ENCODE measurements at places on chromosomes 6 and 20.
A peak's percentile ranks its signal among the peaks of the same experiment; 100 is the strongest.

DNA sequence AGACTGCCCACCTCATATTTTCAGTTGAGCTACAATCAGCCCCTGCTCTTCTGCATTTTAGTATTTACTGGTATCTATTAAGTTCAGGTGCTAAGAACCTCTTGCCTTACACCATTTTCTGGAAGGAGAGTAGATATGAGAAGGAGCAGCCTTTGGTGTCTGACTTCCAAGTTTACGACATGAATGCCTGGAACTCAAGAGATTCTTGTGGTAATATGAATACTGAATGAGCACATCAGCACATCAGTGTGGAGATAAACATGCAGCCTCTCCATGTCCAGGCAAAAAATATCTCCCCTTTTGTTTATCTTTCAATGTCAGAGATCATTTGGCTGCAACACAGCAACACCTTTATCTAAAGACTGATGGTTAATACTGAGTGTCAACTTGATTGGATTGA is 65.8 kb upstream of the THEMIS start:
- DNase-seq, result no peak

GRCh38 chr6:22766979-22767378 is 197.6 kb downstream of the HDGFL1 start:
- peak; percentile 53 for DNase-seq

DNA sequence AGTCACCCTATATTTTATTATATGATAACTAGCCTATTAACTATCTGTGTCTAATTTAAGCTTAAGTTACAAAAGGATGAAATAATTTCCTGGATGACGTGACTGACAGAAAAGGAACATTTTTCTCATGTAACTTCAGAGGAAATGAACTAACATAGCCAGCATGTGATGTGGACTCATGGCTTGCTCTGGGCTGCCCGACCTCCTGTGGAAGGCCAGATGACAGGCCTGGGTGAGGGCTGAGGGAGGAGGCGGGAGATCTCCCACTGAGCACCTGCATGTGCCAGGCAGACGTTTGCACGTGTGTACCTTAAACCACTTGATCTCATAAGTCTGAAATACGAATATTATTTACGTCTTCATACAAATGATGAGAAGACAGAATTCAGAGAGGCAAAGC is 321.1 kb downstream of the SYNE1 start:
- DNase-seq, result peak; percentile 76

- DNase-seq, result peak; percentile 72
Measured at GRCh38 chr6:154479351-154479769, 31.1 kb downstream of the CNKSR3 start.

DNA sequence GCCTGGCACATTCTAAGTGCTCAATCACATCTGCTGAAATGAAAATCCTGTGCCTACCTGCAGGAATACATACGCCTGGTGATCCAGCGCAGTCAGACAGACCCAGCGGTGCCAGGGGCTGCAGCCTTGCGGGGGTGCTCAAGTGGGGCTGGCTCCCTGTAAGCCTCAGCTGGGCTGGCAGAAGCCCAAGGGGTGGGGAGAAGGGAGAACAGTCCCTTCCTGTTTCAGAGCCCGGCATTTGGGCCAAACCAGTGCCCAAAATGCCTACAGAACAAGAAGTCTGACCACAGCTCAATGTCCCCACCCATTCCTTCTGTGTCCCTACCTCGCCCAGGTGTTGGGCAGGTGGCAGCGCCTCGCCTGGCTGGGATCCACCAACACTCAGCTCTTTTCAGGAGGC is 22.6 kb downstream of the KCNK15 start:
- no peak for DNase-seq

DNA sequence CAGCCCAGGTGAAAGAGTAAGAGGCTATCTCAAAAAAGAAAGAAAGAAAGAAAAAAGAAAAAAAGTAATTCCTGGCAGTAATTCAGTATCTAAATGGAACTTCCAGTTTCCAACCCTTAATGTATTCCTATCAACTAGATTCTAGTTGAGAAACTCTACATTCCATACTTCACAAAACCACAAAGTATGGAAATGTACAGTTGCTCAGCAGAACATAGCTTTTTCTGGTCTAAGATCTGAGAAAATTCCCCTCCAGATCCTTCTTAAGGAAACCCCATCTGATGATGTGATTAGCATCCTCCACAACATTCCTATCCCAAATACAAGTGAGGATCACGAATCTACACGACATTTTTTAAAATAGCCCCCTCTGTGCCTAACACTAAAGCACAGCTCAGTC is 3.6 kb downstream of the ARMH2 start:
- DNase-seq, result no peak

DNA sequence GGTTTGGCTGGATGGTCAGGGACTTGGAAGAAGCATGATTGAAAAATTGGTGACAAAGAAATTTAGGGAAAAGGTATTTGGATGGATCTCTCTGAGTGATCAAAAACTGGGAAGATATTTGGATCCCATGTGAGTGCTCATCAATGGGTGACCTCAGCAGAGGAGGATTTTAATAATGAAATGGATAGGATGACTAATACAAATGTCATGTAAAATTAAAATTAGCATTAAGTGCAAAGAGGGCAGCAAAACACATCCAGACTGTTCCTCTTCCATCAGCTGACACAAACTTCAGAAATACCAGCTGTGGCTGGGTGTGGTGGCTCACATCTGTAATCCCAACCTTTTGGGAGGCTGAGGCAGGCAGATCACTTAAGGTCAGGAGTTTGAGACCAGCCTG is 151.7 kb downstream of the THBS2 start:
- peak; percentile 72 for DNase-seq
